ENCODE measurements at places on chromosomes 11 and 22. TPM values are rescaled to one million over a fixed set of nuclear protein-coding genes. Genes with fewer than 3 reads are reported as not detected.
A peak's percentile ranks its signal among the peaks of the same experiment; 100 is the strongest.

GRCh38 chr11:65538232-65538914 is 13.5 kb downstream of the SCYL1 start:
- no peak overlapping the region for H3K4me3 ChIP-seq
- no peak for DNase-seq
- H3K36me3 ChIP-seq, result peaks cover 53% of the 10 kb centered on the region
- peaks cover 31% of the 10 kb centered on the region for H3K4me1 ChIP-seq
- H3K27ac ChIP-seq, result no peak overlapping the region

DNA sequence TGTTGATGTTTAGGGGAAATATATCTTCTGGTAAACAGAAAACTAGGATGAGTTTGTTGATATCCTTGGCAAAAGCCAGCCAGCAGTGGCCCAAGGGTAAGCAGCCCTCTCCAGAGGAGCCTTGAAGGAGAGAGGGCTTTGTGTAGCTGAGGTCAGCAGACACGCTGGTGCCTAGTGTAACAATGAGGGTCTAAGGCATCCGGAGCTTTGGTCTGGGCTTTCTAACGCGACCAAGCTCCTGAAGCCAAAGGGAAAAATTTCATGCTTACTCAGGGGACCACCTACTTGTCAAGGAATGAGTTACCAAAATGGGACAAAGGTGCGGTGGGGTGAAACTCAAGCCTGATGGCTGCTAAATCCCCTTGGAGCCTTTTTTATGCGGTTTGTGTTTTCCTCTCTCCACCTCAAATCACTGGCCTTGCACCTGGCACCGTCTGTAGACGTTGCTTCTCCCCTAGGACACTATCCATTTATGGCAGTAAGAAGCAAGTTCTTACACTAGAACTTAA is 134.9 kb downstream of the DBX1 start:
- no peak for DNase-seq
- H3K27ac ChIP-seq, result no peak overlapping the region
- H3K4me3 ChIP-seq, result no peak overlapping the region
- no peaks in the 10 kb centered on the region for H3K36me3 ChIP-seq
- H3K27me3 ChIP-seq, result no peaks in the 10 kb centered on the region

PLA2G3 gene
- total RNA-seq, result 0.79 TPM

DNA sequence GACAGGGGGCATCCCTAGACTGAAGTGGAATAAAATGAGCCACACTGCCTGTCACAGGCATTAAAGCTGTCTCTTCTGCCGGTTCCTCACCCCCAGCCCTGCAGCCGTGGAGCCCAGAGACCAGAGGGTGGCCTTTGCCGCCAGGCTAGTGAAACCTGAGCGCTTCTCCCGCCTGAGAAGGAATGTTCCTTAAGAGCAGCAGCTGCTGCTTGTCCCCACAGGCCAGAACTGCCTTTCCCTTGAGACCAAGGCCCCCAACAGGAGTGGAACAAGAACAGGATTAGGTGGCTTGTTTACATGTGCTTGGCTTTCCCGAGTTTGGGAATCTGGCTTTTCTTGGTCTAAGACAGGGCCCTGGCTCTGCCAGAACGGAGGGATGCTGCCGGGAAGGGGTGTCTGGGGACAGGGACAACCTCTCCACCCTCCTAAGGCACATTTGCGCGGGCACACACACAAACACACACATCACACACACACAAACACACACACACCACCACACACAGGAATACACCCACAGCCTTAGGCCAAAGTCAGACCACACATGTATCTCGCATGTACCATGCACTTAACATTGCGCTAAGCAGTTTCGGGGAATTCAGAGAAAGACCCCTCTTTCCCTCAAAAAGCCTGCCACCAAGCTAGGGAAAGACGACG is 91.8 kb downstream of the FEZ1 start:
- H3K4me3 ChIP-seq, result no peak overlapping the region
- H3K36me3 ChIP-seq, result no peaks in the 10 kb centered on the region
- H3K27me3 ChIP-seq, result no peaks in the 10 kb centered on the region
- peak overlapping the region; percentile 32 for H3K27ac ChIP-seq

RTN4RL2 gene
- 1.8 TPM for total RNA-seq
